Activated CD4-positive, alpha-beta T cell treated with anti-CD3 and anti-CD28 coated beads, Interleukin-2, amount 10 ng/mL, durations not matched to agents 7 days and 5 days (primary cell): ENCODE measurements at places on chromosomes 11 and 22. TPM values are rescaled to one million over a fixed set of nuclear protein-coding genes. Genes with fewer than 3 reads are reported as not detected.

DNA sequence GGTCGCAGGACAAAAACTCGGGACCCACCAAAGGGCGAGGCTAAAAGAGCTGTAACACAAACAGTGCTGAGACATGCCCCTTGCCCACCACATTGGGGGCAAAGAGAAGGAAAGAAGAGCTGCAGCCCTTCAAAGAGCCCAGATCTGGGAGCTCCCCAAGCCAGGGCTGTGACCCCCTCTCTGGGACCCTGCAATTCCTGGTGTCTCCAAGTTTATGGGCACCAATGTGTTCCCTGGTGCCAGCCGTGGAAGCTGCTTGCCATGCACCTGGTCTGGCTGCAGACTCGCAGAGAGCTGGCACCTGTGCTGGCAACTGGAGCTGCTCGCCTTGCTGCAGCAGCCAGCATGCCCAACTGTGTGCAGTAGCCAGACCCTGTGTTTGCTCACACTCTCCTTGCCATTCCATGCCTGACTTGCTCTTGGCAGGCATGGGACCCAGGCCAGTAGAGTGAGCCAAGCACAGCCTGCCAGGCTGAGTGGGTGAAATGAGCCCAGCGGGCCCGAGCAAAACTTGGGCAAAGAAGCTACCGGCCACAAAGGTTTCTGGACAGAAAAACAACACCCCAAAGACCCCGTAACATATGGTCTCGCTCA lies 16.0 kb downstream of the RRP8 start:
- peak; percentile 0 for DNase-seq

- no peak for DNase-seq
These were observed 61.6 kb downstream of the CASP12 start for GRCh38 chr11:104836691-104837090.

SYT9 gene
- not detected for total RNA-seq

MYH9 gene
- total RNA-seq = 1,009 TPM

GRCh38 chr22:38758276-38758945 lies 2.6 kb upstream of the SUN2 start:
- DNase-seq = peak; percentile 71

GRCh38 chr11:78359921-78360320 lies 57.7 kb downstream of the GAB2 start:
- no peak for DNase-seq

VSTM5 gene
- not detected for total RNA-seq

- no peak for DNase-seq
These were observed 27.3 kb upstream of the TCF20 start for GRCh38 chr22:42297778-42298177.

C1QTNF4 gene
- 0.22 TPM for total RNA-seq

GRCh38 chr11:67303132-67303834 lies at the start of gene SSH3:
SSH3 (plus strand) TSS chr11:67303530; CDS start chr11:67303626, 96 bp downstream.
- no peak for DNase-seq

DNA sequence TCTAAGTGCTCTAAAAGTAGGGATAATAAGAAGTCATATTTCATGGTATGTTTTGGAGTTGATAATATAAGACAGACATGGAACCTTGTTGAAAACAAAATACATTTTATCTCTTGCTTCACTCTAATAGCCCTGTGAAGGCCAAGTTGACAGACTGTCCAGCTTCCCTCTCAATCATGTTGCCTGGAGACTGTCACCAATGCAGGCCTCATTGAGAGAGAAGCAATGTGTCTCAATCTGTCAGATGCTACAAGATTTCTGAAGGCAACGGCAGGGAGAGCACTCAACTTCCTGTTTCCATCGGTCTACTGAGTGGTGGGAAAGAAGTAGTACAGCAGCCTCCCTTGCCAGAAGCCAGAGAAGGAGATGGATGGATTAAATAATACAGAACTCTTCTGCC lies 23.6 kb upstream of the FJX1 start:
- no peak for DNase-seq

PTS gene
- total RNA-seq = 18.6 TPM
